ENCODE measurements at places on chromosomes 4 and X.

DNA sequence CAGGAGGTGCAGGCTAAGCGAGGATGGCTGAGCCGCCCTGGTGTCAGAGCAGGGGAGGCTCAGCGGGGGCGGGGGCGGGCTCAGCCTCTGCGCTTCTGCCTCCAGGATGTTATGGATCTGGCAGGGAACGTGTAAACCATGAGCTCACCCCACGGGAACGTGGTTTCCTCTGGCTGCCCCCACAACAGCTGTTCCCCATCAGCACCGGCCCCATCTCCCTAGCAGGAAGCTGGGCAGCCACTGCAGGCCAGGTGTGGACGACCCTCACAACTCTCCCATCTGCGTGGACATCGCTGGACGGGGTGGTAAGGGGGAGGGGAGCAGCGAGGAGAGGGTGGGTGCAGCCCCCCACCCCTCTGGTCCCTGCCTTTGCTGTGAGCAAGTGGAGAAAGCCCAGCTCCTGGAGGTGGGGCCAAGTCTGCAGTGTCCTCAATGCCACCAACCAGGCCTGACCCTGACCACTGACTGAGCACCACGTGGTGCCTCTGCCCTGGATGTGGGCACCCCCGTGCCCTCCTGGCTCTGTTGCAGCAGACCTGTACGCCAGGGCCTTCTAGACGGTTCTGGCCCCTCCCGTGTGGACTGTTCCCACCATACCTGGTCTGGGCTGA is 28.1 kb upstream of the SPON2 start:
- no peak for DNase-seq

DNA sequence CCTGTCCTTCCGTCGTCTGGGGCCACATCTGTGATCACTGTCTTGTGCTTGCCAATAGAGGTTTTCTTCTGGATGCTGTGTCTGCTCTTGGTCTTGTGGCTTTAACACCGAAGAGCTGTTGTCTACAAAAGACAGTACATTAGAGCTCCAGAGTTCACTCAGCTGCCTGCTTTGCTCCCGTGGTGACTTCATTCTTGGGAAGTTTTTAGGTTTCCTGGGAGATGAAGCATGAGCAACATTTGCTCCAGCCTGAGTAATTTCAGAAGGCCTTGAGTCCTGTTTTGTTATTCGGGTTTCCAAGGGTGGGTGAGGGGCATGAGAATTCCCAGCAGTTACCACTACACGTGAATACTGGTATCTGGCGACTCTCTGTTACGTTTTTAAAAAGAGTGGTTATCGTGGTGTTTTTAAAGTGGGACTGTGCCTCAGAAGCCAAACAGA is 189.2 kb downstream of the SHROOM3 start:
- no peak for DNase-seq

GRCh38 chr4:183798301-183799253 is 106.5 kb upstream of the STOX2 start:
- DNase-seq, result no peak

GRCh38 chr4:123093236-123093635 is 170.8 kb upstream of the NUDT6 start:
- DNase-seq, result no peak

- DNase-seq, result no peak
Measured at GRCh38 chrX:141175786-141176185, 1.1 kb downstream of the LDOC1 start.

- DNase-seq, result no peak
Measured at GRCh38 chr4:168796362-168797106, 213.5 kb downstream of the CBR4 start.
